Left renal pelvis (tissue), 4 donors: ENCODE measurements at places on chromosomes 1 and 21. TPM values are rescaled to one million over a fixed set of nuclear protein-coding genes. Genes with fewer than 3 reads are reported as not detected.

The SLAMF6 gene
- 0.09 TPM for polyA plus RNA-seq

The ACADM gene
- 135 TPM for polyA plus RNA-seq

The INSRR gene
- polyA plus RNA-seq, result 1.5 TPM

The TTC34 gene
- 0.46 TPM for polyA plus RNA-seq

The C4BPB gene
- 0.60 TPM for polyA plus RNA-seq

The E2F2 gene
- polyA plus RNA-seq, result 5.6 TPM

- no peak for DNase-seq
Measured at GRCh38 chr1:236303675-236304074, 21.9 kb upstream of the ERO1B start.
